Natural killer cell (primary cell): ENCODE measurements at places on chromosomes 1 and 21. TPM values are rescaled to one million over a fixed set of nuclear protein-coding genes. Genes with fewer than 3 reads are reported as not detected.

Gene TCHH
- not detected for total RNA-seq

Gene LAMTOR5
- total RNA-seq, result 90.4 TPM

Gene CELA3A
- total RNA-seq, result not detected

Gene CDA
- total RNA-seq, result not detected

Gene RAP1A
- total RNA-seq, result 112 TPM

Gene CLCA4
- not detected for total RNA-seq

Gene TTC39A
- total RNA-seq, result not detected

Gene AGPAT3
- total RNA-seq, result 42.3 TPM

Gene LUZP1
- 37.0 TPM for total RNA-seq

- no peak for DNase-seq
- H3K27me3 ChIP-seq, result no peaks in the 10 kb centered on the region
- no peaks in the 10 kb centered on the region for H3K36me3 ChIP-seq
- no peaks in the 10 kb centered on the region for H3K4me1 ChIP-seq
- H3K27ac ChIP-seq, result no peak overlapping the region
Observed at GRCh38 chr1:12219800-12220199, 10.0 kb upstream of the VPS13D start.

DNA sequence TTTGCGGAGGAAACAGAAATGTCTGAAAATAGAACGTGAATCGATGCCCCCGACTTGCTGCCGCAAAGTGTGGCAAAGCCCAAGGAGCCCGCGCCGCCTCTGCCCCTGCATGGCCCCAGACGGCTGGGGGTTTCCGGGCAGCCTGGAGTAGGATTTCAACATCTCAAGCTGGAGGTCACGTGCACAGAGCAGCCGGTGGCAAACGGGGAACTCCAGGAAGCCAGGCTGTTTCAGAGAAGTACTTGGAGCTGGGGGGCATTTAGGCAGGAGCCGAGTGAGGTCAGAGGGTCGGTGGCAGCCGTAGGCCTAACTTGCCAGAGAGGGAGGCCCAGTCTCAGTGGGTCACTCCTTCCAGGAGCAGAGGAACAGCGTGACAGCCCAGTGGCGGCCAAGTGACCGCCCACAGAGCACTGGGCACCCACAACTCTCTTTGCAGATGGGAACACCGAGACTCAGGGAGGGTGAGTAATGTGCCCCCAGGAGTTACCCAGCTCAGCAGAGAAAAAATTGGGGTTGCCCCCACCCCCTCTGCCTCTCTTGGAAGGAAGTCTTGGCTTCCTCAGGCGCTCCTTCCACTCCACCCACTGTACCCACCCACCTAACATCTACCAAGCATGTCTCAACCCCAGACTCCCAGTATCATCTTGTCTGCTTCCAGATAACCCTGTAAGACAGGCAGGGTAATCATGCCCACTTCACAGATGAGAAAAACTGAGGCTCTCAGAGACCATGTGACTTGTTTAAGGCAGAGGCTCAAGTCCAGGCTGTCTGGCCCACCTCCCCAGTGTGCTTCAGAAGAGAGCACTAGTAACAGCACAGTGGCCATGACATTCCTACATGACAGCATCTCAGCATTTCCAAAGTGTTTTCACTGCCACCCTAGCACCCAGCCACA is 179.4 kb downstream of the HIVEP3 start:
- no peaks in the 10 kb centered on the region for H3K27me3 ChIP-seq
- DNase-seq, result peak; percentile 79
- peak overlapping the region; percentile 65 for H3K27ac ChIP-seq
- H3K36me3 ChIP-seq, result no peaks in the 10 kb centered on the region

GRCh38 chr1:89598450-89599331 is 34.2 kb upstream of the LRRC8C start:
- no peaks in the 10 kb centered on the region for H3K36me3 ChIP-seq
- H3K27me3 ChIP-seq, result no peaks in the 10 kb centered on the region
- DNase-seq, result no peak
- no peaks in the 10 kb centered on the region for H3K4me1 ChIP-seq

- peak overlapping the region; percentile 8 for H3K27ac ChIP-seq
- peaks cover 3% of the 10 kb centered on the region for H3K36me3 ChIP-seq
- no peaks in the 10 kb centered on the region for H3K27me3 ChIP-seq
- H3K4me1 ChIP-seq, result peaks cover 10% of the 10 kb centered on the region
- peak; percentile 72 for DNase-seq
Observed at GRCh38 chr1:16960560-16961296, 19.7 kb downstream of the MFAP2 start.

- peaks cover 46% of the 10 kb centered on the region for H3K4me1 ChIP-seq
- no peak overlapping the region for H3K4me3 ChIP-seq
- peak; percentile 50 for DNase-seq
- H3K27ac ChIP-seq, result no peak overlapping the region
Observed at GRCh38 chr1:12480748-12481362, 137.2 kb downstream of the DHRS3 start.

GRCh38 chr1:222656391-222657155 is 38.7 kb downstream of the MIA3 start:
- H3K4me3 ChIP-seq, result no peak overlapping the region
- no peak for DNase-seq
- H3K4me1 ChIP-seq, result peaks cover 2% of the 10 kb centered on the region

- H3K27me3 ChIP-seq, result no peaks in the 10 kb centered on the region
- H3K27ac ChIP-seq, result no peak overlapping the region
- no peak for DNase-seq
- H3K36me3 ChIP-seq, result no peaks in the 10 kb centered on the region
- H3K4me3 ChIP-seq, result no peak overlapping the region
- H3K4me1 ChIP-seq, result peaks cover 4% of the 10 kb centered on the region
Observed at GRCh38 chr1:229757226-229757625, 131.2 kb downstream of the URB2 start.

GRCh38 chr1:13764588-13765332 is 64.8 kb downstream of the PRDM2 start:
- no peaks in the 10 kb centered on the region for H3K27me3 ChIP-seq
- peak; percentile 58 for DNase-seq
- H3K36me3 ChIP-seq, result peaks cover 3% of the 10 kb centered on the region
- H3K4me3 ChIP-seq, result no peak overlapping the region
- peaks cover 37% of the 10 kb centered on the region for H3K4me1 ChIP-seq
- no peak overlapping the region for H3K27ac ChIP-seq

DNA sequence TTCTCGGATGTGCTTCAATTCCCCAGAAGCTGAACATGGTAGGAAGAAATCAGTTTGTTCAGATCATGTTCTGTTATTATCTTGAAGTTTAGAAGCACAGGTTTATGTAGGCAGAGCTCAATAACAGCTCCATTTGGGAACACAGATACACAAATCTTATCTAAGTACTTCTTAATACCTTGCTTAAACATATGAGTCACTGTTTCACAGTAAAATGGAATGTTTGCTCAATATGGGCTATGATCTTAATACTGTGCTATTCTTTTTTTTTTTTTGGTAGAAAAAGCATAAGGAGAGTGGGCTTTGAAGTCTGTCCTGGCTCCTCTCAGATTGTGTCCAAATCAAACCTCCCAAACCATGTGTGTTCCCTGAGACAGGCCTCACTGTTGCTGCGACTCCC is 13.4 kb downstream of the PROK1 start:
- no peak for DNase-seq
- no peak overlapping the region for H3K27ac ChIP-seq
- H3K4me1 ChIP-seq, result no peaks in the 10 kb centered on the region

GRCh38 chr21:42467140-42467983 is 28.7 kb downstream of the RSPH1 start:
- H3K27me3 ChIP-seq, result no peaks in the 10 kb centered on the region
- H3K4me1 ChIP-seq, result peaks cover 36% of the 10 kb centered on the region
- no peak overlapping the region for H3K4me3 ChIP-seq
- no peak overlapping the region for H3K27ac ChIP-seq
- peak; percentile 55 for DNase-seq

DNA sequence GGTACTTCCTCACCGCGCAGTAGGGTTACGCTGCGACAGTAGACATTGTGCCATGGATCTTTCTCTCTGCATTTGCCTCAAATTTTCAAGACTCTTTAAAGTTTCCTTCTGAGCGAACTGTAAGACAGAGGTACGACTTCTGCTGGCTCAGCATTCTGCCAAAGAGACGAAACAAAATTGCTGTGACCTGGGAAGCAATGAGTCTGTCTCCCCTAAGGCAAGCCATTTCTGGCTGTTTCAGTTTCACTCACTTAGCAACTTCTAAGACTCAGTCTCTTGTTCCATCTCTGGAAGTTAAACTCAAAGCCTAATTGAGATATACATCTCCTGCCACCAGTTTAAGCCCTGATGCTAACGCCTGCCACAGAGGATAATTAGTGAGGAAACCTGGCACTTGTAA is 510.9 kb upstream of the DAB1 start:
- H3K36me3 ChIP-seq, result no peaks in the 10 kb centered on the region
- H3K27me3 ChIP-seq, result no peaks in the 10 kb centered on the region
- H3K4me1 ChIP-seq, result no peaks in the 10 kb centered on the region
- no peak overlapping the region for H3K27ac ChIP-seq
- DNase-seq, result no peak
- no peak overlapping the region for H3K4me3 ChIP-seq
